ENCODE measurements at places on chromosomes 3 and 15.

GRCh38 chr3:58560771-58561311 lies 16.4 kb downstream of the FAM107A start:
- peak; percentile 98 for DNase-seq

DNA sequence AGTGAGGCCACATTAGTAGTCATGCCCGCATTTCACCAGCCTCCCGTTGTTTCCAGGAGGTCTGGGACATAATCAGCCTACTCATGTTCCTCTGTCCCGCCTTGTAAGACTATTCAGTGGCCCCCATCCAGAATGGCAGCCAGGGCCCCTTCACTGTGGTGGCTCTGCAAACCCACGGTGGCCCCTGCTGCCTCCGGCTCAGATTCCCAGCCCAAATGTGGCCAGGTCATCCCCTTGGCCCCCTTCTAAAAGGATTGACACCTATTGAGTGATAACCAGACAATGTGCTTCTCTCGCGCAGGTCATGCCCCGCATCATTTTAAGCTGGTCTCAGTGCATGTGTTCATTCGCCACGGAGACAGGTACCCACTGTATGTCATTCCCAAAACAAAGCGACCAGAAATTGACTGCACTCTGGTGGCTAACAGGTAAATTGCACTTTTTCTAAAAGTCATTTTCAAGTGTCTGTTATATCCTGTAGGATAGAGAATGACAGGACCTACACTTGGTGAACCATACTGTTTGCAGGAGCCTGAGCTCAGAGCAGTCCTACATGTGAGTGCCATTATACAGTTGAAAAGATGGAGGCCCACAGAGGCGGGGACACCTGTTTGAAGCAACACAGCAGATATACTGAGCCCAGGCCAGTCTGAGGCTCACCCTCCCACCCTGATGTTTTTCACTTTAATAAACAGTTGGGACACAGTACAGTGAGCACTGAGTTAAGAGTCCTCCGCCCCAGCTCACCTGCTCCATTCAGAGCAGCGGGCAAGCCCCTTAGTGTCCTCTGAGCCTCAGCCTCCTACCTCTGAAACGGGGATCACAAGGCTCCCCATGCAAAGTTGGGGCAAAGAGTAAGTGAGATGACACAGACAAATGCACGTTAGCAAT lies 47.7 kb downstream of the PXYLP1 start:
- DNase-seq = no peak

- peak; percentile 73 for DNase-seq
Observed at GRCh38 chr3:16048435-16049318, 125.8 kb upstream of the GALNT15 start.

DNA sequence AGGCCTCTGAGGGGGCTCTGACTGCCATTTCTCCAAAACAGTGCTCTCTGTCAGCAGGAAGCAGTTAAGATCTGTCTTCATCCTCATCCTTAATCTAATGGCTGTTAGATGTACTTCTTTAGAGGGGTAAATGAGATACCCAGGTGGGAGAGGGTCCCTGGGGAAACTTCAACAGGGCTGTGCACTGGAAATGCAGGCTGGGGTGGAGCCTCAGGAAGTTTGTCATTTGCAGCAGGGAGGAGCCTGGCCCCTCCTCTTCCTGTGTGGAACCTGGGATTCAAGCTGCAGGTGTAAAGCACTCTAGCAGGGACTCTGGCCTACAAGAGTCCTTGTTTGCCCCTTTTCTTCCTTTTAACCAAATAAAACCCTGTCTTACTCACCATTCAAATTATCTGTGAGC lies 1173.6 kb downstream of the OTOL1 start:
- no peak for DNase-seq

DNA sequence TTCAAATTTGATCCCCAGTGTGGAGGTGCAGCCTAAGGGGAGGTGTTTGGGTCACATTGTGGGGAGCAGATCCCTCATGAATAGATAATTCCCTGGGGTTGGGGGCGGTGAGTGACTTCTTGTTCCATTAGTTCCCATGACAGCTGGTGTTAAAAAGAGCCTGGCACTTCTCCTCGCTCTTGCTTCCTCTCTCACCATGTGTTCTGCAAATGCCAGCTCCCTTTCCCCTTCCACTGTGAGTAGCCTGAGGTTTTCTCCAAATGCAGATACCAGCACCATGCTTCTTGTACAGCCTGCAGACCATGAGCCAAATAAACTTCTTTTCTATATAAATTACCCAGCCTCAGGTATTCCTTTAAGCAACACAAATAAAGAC lies 23.1 kb downstream of the RIOX2 start:
- DNase-seq = no peak

DNA sequence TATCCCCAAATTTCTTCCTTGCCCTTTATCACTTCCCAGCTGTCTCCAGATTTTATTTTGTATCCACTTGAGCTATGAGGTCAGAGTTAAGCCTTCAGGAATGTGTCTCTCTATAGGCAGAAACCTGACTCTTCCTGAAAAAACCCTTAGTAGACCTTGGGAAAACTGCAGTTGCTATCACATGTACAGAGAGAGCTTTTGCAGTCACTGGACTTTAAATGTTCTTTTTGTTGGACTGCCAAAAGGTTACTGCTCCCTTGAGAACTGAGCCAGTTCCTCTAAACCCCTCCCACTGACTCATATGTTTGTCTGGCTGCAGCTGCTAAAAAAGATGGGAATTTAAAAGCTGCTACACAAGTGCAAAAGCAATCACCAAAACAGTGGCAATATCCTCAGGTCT lies 169.1 kb upstream of the CCDC54 start:
- peak; percentile 95 for DNase-seq

- DNase-seq = no peak
Observed at GRCh38 chr3:87053553-87053952, 62.6 kb upstream of the VGLL3 start.

GRCh38 chr3:102195198-102195948 lies 239.4 kb upstream of the ZPLD1 start:
- no peak for DNase-seq

- no peak for DNase-seq
Observed at GRCh38 chr3:179083977-179084376, 12.4 kb upstream of the ZMAT3 start.

DNA sequence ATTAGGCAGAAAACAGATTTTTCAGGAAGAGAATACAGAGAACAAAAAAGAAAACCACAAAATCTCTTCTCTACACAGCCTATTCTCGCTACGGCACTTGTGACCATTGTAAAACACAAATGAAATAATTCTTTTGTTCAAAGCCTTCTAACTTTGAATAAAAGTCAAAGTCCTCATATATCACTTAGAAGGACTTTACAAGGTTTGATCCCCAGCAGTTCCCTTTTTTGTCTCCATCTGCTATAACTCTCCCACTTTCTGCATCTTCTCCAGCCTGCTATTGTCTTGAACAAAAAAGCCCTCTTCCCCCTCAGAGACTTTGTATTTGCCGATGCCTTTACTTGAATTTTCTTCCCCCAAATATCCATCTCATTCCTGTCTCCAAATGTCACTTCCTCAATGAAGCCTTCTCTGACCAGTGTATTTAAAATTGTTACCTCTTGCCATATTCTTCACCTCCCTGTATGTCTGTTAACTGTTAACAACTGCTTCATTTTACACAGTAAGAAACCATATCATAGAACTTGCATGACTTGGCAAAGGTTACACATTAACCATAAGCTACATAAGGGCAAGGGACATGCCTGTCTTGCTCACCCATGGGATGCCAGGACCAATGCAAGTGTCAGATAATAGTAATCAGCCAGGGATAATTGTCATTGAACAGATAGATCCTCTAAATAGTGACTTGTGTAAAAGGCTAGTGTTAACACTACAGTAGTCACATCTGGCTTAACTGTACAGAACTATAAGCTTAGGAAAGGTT lies 122.4 kb downstream of the CBLB start:
- no peak for DNase-seq

DNA sequence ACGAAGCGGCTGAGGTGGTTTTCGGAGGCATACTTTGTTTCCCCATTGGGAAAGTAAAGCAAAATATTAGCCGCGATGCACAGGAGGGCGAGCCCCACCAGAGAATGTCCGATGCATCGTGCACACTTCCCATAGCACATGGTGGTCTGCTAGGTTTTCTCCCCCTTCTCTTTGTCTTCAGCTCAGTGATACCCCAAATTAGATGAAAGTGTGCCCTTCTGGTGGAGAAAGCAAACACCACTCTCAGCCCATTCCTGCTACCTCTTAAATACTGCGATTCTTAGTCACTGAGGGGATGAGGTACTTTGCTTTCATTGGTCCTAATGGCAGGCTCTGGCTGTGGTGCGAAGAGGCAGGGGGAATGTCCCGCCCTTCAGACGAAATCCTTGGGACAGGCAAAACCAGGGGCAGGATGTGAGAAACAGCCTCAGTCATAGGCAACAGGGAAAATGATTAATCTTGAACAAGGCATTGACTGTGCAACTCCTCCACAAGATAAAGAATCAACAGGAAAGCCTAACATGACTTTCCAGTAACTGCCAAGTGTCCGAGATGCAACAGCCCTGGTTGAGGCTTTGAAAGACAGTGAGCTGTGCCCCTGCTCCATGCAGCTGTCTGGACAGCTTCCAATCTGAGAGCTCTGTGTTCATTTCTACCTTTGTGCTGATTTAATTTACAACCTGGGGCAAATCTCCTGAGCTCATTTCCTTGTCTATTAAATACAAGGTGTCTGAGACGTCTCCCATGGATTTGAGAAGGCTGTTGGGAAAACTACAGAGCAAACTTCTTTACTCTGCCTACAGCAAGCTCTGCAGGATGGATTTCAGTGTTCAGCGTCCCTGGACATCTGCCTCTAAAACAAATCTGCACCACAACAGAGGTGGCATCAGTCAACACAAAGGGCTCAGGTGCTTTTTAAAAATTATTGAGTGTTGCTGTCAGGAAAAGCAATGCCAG lies at the start of gene TM4SF1:
Gene TM4SF1, minus strand, starts transcription at position 242 of the 957 bp plus-strand sequence. Its CDS starts 102 bp downstream, at position 140.
- DNase-seq = peak; percentile 55

DNA sequence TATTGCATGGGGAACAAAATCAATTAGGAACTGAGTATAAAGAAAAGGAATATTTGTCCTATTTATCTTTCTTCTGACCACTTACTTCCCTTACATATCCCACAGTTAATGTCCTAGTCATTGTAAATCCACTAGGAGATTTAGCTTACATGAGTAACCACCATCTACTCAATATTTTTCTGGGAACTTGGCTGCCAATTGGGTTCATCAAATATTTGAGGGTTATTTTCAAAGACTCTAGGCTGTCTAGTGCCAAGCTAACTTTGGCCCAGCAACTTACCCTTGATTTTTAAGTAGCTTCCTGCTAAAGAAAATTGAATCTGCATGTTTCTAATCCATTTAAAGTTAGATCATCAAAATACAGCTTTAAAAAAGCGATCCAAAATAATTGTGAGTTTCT lies 362.5 kb upstream of the EPHA3 start:
- DNase-seq = no peak

- DNase-seq = no peak
Observed at GRCh38 chr3:6568999-6569493, 291.9 kb upstream of the GRM7 start.

GRCh38 chr3:112627919-112628466 lies 12.9 kb downstream of the CCDC80 start:
- no peak for DNase-seq

- DNase-seq = no peak
Observed at GRCh38 chr3:166125179-166125578, 288.0 kb upstream of the BCHE start.

DNA sequence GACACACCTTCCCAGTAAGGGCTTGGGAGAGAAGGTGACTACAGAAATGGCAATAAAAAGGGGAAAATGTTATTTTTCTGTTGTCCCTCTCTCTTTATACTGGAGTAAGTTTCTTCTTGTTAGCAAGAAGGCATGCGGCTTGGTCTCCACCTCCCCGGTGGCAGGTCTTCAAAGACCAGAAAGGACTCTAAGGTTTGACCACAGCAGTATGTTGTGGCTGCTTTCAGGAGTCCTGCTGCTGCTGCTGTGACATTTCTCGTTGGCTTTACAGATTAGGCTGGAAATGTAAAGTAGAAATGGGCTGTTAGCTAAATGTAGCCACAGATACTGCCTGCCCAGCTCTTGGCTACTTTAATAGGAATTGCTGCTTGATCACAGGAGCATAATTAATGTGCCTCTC lies 175.8 kb upstream of the ZBTB20 start:
- DNase-seq = no peak

GRCh38 chr3:112497897-112498548 lies 1.2 kb downstream of the BTLA start:
- DNase-seq = no peak

- no peak for DNase-seq
Observed at GRCh38 chr3:122104515-122105194, 49.5 kb downstream of the CD86 start.

- DNase-seq = no peak
Observed at GRCh38 chr15:70351391-70351790, 253.7 kb upstream of the TLE3 start.

- no peak for DNase-seq
Observed at GRCh38 chr3:171443211-171443957, 16.8 kb downstream of the TNIK start.

DNA sequence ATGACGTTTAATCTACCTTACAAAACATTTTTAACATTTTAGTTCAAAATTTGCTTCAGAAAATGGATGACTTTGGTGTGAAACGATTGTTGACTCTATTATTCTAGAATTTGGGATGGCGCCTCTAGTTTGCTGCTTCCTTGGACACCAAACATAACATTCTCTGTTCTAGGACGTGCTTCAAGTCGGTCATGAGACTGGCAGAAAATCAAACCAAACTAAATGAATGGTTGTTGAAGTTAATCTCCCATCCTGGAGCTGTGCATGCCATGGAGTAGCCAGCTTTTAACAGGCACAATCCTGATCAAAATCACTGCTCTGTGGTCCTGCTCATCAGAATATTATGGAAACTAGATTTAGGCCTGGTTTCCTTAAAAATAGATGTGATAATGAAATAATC lies 9.6 kb upstream of the LRRFIP2 start:
- no peak for DNase-seq

DNA sequence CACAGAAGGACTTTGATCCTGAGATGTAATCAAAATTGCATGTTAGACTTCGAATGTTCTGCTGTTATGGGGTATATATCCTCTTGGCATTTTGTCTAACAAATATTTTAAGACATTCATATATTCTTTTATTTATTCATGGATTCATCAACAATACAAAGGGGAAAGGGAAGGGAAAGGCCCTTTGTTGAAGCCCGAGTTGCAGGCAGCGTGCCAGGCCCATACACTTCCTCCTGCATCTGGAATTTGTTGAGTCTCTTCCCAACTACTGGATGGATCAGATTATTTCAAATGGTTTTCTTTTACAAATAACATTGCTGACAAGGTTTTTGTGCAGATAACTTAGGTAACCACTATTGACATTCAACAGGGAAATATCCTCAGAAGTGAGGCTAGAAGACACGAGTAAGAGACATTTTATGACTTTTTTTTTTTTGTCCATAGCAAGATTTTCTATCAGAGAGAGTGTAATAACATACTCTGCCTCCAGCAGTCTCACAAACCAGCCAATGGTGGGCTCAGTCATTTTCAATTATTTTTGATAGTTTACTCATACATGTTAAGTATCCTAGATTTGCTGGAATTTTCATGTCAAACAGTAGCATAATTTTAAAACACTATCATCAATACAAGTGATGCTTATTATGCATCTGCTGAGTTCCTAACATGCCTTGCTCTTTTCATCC lies 94.3 kb downstream of the RPL39L start:
- no peak for DNase-seq

- no peak for DNase-seq
Observed at GRCh38 chr15:63887630-63888029, 53.9 kb upstream of the HERC1 start.
